ENCODE measurements at places on chromosomes 11 and 22.

DNA sequence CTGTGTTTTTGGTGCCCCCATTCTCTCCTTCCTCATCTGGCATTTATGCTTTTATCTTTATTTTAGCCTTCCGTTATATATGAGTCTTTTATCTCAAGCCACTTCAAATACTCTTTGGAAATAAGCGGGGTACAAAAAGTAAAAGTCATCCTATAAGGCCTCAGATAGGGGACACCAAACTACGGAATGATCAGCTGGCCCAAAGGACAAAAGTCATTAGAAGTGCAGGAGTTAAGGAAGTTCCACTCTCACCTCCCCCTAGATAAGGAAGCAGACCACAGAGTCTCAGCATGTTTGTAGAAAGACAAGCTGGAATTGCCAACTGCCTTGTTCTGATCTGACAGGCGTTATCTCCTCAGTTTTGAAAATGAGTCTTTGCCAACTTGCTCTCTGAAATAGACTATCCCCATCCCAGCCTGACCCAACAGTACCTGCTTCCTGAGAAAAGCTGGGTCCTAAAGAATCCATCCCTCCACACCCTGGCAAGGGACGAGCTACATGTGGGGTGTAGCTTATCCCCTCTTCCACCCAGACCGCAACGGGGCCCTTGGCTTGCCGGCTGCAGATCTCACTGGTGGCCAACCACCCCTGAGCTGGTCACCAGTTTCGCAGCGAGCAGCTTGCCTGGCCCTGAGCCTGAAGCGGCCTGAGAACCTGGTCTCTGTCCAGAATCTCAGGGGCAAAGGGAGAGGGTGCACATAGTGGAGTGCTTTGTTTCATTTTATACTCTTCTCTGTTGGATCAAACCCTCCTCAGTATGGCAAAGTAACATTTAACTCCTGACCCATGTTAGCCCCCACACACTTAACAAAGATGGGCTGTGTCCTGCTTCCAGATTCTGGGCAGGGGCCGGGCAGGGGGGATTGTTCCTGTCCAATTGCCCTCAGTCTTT, 13.8 kb downstream of the FADS2 start:
- no peak for DNase-seq

DNA sequence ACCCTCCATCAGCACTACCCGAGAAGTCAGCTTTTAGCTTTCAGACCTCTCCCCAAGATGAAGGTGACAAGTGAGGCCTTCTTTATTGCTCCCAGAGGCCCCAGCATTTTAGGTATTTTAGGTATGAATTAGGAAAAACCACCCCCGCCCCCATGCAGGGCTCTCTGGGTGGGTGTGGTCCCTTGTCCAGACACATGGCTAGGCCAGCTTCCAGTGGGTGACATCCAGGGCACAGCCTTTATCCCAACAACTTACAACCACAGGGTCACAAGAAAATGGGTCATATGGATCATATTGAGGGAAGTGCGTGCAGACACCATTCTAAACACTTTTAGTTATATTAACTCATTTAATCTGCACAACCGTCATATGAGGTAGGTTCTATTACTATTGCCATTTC, 42.1 kb downstream of the RIBC2 start:
- no peak for DNase-seq

- no peak for DNase-seq
Measured at GRCh38 chr11:35245786-35246185, 106.8 kb downstream of the CD44 start.

DNA sequence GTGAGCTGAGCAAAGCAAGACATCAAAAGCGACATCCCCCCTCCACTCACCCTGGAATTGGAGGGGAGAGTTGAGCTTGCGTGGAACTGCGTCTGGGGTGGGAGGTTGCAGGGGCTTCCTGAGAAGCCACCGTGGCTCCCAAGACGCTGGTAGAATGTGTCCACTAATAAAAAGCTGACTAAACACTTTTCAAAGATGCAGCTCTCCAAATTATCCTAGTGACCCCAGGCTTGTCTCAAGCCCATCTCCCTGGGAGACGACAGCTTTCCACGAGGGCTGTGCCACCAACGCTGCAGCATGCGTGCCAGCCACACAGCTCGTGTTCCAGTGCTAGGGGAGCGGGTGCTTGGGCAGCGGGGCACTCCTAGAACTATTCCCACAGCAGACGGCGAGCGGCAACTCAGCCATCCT, 6.3 kb upstream of the GAL start:
- no peak for DNase-seq

DNA sequence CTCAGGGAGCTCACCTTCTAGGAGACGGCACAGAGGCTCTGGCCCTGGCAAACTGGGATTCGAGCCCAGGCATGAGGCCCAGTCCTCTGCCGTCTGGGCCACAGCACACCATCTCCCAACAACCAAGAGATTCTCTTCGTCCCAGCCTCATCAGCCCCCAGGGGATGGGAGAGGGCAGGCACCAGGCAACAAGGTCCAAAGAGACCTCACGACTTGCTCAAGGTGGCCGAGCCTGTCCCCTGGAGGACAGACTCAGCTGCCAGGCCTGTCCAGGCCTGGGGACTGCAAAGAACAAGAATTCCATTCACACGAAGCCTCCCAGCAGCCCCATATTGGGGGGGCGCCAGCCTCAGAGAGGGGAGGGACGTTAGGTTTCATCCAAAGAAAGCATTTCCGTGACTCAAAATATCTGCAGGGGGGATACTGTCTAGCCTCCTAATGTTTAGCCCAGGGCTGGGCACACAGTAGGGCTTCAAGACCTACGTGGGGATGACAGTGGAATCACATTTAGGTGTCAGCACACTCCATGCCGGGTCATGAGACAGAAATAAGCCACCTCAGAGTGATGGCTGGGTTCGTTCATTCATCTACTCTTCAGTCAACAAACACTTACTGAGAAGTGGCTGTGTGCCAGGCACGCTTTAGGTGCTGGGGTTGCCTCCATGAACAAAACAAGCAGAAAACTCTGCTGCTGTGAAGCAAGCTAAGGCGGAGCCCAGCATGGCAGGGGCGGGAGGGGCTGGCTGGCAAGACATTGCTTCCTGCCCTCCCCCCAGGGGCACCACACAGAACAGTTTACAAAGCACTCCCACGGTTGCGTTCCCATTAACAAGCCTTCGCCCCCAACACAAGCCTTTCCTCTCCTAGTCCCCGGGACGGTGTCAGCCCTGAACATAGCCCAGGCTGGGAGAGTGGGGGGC, 1.2 kb downstream of the CARNS1 start:
- DNase-seq, result no peak

- DNase-seq, result no peak
Measured at GRCh38 chr11:28701760-28702449, 593.7 kb downstream of the METTL15 start.

DNA sequence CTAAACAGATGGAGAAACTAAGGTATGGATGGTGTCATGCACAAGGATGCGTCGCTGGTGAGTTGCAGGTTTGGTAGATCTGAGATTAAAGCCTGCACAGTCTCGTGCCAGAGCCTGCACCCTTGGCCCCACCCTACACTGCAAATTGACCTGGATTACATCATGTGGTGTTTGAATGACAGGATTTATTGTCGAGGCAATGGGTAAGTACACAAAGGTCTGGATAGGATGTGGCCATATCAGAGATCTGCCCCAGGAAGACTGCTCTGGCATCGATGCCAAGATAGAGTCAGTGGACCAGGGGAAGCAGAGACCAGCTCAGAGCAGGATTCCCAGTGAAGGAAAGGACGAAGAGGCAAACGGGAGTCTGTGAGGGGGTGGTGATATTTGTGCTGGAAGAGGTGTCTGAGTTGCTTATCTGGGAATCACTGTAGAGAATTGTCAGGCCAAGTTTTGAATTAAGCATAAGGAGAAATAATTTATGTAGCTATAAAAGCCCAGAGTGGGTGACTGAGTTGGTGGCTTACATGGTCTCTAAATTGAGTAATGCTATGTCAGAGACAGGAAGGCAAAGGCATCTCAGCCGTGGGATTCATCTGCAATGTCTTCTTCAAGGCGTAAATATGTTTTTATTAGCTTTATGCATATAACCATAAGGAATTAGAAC, 499.6 kb upstream of the B3GAT1 start:
- no peak for DNase-seq

GRCh38 chr11:116420030-116420429, 352.8 kb downstream of the BUD13 start:
- no peak for DNase-seq

- DNase-seq, result no peak
Measured at GRCh38 chr11:73869332-73869949, 7.2 kb downstream of the COA4 start.

GRCh38 chr22:44057401-44057987, 33.4 kb downstream of the PARVB start:
- DNase-seq, result no peak

- DNase-seq, result no peak
Measured at GRCh38 chr11:72602250-72602904, 71.8 kb downstream of the PDE2A start.

- no peak for DNase-seq
Measured at GRCh38 chr11:113578715-113579250, 103.6 kb upstream of the DRD2 start.
